ENCODE measurements at places on chromosomes 11 and 22.

DNA sequence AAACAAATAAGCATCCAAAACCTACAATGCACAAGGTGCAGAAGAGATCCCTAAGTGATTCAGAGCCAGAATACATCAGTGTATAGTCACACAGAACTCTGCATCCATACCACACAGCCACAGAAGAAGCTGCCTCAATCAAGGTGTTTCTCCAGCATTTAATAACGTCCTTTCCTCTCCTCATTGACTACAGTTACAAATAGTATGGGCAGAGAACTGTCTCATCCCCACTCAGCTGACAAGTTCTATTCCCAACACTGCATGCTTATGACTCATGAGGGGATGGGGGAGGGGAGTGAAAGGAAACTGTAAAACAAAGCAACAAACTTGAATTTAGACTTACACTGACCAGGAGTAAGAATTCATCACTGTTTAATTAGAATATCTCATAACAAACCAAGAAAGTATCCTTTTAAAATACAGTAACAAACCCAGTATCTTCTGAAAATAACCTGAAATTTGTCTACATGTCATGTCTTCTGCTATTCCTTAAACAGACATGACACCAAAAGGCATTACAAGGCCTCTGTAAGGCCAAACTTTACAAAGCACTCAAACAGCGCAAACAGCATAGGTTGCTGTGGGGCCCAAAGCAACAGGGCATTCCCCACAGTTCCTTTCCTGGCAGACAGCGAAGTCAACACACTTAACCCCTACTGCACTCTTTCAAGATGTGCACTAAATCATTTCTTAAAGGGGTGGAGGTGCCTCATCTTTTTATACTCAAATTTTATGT lies 29.3 kb downstream of the CELF1 start:
- peak; percentile 26 for DNase-seq

GRCh38 chr11:73401217-73401923 lies 25.2 kb downstream of the RELT start:
- DNase-seq: no peak

DNA sequence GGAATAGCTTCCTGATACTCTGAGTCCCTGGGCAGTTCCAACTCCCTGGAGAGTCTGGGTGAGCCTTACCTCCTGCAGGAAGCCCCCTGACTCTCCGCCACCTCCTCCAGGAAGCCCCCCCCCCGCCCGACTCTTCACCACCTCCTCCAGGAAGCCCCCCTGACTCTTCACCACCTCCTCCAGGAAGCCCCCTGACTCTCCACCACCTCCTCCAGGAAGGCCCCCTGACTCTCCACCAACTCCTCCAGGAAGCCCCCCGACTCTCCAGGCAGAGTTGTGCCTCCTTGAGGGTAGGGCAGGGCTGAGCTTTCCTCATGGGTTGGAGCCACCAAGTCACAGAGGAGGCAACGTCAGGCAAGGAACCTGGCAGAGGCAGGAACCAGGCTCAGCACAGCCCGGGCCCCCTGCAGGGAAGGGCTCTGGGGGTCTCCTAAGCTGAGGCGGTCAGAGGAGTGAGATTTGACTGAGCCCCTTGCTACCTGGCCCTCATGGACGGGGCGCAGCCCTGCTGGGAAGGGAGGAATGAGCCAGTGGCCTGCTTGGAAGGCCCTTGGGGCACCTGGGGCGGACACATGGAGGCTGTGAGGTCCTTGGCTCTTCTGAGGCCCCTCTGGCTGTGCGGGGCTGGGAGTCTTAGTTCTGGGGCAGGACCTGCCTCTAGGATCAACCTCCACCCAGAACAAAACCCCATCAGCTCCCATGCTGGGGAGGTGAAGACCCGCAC lies 18.1 kb downstream of the MRGPRG start:
- no peak for DNase-seq

- no peak for DNase-seq
These were observed 12.3 kb downstream of the GUCD1 start for GRCh38 chr22:24542641-24543040.

DNA sequence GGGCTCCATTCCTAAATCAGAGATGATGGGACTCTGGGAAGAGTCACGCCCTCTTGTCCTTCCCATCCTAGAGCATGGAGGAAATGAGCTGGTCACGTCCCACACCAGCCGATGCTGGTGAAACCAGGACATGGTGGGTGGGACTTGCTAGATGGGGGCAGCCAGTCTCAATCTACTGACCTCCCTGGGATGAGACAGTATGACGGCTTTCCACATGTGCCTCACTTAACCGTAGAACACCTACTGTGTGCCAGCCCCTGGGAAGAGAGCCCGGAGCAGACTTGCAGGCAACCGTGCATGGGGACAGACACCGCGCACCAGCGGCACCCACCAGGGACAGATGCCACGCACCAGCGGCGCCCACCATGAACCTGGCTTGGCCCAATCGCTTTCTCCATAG lies 3.8 kb downstream of the OSBPL5 start:
- DNase-seq: no peak

GRCh38 chr11:827897-828192 lies at the start of gene CRACR2B:
Gene CRACR2B, plus strand, starts transcription at chr11:827919. Its CDS starts 689 bp downstream, at chr11:828608.
- no peak for DNase-seq

GRCh38 chr11:108835624-108836023 lies 170.8 kb downstream of the DDX10 start:
- no peak for DNase-seq

DNA sequence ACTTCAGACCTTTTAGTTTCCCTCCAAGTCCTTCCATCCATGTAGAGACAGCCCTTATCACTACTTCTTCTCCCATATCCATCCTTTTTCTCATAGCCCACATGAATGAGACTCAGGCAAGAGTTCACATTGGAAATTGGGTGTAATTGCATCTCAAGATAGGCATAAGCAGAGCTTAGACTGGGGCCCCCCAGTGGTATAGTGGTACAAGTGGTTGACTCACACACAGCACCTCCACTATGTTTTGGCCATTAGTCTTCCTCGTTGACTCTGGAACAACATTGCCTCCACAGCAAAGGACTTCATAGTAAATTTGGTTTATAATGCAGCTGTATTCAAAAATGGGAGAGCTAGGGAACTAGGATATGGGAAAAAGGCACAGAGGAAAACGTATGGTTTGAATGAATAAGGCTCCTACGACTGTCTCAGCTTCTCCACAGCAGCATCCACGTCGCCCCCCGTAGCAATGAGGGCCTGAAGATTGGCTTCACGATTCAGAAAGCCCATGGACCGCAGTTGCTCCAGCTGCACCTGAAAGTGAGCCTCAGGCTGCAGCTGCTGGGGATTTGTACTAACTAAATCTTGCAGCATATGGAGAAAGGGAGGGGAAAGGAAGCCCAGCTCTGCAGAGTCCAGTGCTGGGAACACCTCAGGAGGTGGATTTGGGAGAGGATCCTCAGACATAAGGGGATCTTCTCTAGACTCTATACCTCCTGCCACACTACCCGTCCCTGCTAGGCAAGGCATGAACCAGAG lies 2.4 kb downstream of the UBQLN3 start:
- no peak for DNase-seq

- DNase-seq: no peak
These were observed 30.6 kb downstream of the RRP7A start for GRCh38 chr22:42489000-42489399.

DNA sequence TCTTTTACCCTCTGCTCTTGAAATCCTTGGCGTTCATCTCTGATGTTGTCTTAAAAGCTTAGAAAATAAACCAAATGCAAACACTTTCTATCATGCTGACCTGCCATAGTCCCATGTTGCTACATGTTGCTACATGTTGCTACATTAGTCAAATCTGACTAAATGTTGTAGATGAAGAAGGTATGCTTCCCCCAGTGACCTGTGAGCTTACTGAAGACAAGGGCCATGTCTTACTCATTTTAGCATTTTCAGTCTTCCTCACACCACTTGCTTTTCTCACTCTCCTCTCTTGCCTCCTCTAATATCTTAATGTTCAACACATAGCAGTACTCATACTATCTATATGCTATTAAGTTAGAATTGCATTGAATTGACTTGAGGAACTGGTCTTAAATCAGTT lies 346.4 kb upstream of the MTNR1B start:
- no peak for DNase-seq

- DNase-seq: no peak
These were observed 207.0 kb downstream of the KIRREL3 start for GRCh38 chr11:126793596-126793995.

- DNase-seq: no peak
These were observed 305.5 kb downstream of the DDX10 start for GRCh38 chr11:108970221-108970991.

Measured in AG04450 (cell line).